SK-N-MC (cell line): ENCODE measurements at places on chromosomes 11 and 22.

GRCh38 chr11:57311109-57311936 is 13.4 kb downstream of the TNKS1BP1 start:
- DNase-seq = no peak

DNA sequence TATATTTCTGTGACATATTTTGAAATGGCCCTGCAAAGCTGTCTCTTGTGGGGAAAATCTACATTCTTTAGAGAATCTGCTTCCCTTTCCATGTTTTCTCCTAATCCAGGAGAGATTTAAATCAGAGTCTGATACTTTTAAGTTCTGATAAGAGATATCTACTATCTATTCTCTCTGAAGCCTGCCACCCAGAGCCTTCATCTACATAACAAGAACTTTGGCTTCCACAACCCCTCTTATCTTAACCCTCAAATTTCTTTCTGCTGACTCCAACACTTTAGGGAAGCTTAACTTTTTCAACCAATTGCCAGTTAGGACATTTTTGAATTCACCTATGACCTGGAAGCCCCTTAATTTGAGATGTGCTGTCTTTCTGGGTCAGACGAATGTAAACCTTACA is 965.2 kb downstream of the TBC1D22A start:
- no peak for DNase-seq

DNA sequence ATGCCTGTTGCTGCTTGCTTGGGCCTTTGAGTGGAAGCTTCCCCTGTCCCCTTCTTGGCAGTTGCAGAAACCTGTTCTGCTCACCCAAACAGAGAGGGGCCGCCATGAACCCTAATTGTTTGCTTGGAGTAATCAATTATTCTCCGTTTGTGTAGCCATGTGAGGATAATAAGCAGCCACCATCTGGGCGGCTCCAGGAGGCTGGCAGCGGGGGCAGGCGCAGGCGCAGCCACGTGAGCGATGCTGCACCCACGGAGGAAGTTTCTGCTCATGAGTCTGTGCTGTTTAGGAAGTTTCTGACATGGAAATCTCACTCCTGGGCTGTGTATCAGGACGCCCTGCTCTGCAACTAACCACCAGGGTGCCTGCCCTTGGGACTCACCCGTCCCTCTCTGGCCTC is 90.1 kb downstream of the MPPED1 start:
- no peak for DNase-seq

DNA sequence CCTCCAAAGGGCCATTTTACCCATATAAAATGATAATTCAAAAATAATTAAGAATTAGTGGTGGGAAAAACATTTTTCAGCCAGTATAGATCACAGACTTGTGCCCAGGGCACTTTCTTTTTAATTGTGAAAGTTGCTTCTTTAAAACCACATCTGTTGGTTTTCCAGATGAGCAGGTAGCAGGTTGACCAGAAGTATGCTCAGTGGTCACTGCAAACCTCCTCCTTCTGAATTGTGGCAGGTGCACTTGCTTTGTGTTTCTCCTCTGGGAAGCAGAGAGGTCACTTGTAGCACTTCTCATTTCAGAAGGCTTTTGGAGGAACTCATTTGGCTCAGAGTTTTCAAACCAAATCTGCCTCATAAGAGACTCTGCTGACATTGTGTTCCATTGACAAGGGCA is 24.6 kb upstream of the CWF19L2 start:
- DNase-seq = no peak

DNA sequence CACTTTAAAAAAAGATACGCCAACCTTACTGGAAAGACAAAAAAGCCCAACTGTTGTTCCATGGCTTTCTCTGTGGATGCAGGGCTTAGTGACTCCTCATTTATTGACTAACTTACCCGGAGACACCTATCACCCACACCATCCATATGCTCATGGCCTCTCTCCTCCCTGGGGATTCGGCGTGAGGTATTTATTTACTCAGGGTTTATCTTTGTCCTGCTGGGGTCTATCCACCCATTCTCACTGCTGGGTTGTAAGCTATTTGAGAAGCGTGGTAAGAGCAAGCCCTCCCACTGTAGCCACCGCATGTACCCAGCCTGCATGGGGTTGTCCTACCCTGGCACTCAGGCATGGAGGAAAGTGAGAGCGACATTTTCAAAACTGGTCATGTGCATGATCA is 93.6 kb downstream of the NELL1 start:
- no peak for DNase-seq

GRCh38 chr11:67582011-67582410 is 1.6 kb upstream of the GSTP1 start:
- DNase-seq = no peak

DNA sequence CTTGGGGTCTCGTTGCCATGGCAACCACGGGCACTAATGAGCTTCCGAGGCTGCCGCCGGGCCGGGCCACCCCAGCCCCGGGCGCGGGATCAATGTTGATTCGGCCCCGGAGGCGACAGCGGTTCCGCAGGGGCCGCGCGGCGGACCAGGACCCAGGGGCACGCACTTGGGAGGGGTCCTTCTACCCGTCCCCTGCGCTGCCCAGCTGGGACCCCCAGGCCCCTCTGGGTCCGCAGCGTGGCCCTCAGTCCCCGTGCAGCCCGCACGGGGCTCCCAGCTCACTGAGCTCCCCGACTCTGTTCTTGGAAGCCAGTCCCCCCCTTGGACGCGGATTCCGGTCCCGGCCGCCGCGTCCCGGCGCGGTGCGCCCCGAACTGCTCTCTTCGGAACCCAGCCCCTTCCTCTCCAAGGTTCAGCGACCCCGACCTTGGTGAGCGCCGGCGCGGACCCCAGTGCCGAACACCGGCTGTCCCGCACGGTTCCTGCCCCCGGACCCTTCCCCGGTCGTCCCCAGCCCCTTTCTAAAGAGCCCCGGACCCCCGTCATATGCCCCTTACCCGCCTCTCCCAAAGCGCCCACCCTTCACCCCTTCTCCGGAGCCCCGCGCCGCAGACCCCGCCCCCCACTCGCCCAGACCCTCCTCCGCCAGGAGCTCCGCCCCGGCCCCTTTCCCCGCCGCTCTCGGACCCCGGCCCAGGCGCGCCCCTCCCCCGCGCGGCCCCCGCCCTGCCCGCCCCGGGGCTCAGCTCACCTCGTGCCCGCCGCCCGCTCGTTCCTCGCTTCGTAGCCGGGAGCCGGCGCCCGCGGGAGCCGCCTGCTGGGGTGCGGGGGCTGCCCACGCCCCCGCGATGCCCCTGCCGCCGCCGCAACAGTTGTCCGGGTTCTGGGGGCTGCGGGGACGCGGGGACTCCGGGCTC is 18.3 kb upstream of the SHISAL1 start:
- DNase-seq = no peak

DNA sequence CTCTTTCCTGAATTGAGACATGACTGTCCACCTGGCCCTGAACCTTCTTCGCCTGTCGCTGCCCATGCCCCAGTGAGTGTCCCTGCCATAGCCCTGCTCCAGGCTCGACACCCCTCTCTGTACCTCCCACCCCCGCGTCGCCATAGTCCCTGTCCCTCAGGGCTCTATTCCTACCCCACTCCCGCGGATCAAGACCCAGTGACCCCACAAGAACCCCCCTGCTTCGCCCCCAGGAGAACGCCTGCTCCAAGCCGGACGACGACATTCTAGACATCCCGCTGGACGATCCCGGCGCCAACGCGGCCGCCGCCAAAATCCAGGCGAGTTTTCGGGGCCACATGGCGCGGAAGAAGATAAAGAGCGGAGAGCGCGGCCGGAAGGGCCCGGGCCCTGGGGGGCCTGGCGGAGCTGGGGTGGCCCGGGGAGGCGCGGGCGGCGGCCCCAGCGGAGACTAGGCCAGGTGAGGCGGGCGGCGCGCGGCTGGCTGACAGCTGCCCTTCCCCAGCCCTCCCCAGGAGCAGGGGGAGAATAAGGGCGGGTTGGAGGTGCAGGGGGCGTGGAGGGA is 5.6 kb downstream of the NRGN start:
- no peak for DNase-seq

- no peak for DNase-seq
Measured at GRCh38 chr11:5737670-5738392, 1.6 kb downstream of the OR56B1 start.

DNA sequence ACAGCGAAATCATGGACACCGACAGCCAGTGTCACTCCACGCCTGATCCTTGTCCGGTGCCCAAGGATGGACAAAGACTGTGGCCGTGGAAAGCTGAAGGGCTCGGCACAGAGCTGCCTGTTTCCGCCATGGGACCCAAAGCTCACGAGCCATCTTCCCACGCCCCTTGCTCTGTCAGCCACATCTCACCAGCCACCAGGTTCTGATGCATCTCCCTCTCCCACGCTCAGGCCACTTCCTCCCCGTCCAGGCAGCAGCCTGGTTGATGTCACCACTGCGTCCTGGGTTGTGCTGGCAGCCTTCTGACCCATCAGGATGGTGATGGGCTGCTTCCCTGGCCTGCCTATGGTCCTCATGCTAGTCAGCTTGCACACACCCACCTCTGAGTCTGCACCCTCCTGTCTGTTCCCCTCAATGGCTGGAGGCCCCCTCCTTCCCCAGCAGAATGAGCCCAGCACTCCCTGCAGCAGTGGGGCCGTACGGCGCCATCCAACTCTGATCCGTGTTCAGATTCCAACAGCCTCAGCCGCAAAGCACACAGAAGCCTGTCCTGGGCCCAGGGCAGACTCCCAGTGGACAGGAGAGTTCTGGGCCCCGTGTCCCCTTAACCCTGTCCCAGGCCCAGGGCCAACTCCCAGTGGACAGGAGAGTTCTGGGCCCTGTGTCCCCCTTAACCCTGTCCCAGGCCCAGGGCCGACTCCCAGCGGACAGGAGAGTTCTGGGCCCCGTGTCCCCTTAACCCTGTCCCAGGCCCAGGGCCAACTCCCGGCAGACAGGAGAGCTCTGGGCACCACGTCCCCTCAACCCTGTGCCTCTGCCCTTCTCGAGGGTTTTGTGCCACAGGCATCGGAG is 259.5 kb downstream of the BRD1 start:
- DNase-seq = no peak

DNA sequence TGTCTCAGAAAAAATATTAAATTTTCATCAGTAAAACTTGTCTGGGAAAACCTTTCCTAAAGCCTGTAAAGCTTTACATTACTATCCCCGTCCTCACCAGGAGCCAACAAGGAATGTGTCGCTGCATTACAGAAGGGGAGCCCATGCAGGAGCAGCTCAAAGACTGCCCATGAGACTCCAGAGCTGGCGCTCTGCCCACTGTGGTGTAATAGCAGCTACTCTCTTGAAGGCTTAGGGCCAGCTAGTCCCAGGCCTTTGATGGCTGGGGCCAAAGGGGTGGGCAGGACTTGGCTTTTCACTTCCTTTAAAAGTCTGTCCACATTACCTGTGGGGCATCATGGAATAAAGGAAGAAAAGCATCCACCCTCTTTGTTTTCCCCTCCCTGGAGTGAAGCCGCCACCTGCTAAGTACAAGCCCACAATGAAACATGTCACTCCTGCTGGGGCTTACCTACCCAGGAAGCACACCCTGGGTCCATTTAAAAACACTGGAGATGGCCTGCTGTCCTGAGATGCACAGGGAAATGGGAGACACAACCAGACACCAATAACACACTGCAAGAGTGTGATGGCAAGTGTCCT is 150.7 kb downstream of the ADAMTS15 start:
- no peak for DNase-seq

DNA sequence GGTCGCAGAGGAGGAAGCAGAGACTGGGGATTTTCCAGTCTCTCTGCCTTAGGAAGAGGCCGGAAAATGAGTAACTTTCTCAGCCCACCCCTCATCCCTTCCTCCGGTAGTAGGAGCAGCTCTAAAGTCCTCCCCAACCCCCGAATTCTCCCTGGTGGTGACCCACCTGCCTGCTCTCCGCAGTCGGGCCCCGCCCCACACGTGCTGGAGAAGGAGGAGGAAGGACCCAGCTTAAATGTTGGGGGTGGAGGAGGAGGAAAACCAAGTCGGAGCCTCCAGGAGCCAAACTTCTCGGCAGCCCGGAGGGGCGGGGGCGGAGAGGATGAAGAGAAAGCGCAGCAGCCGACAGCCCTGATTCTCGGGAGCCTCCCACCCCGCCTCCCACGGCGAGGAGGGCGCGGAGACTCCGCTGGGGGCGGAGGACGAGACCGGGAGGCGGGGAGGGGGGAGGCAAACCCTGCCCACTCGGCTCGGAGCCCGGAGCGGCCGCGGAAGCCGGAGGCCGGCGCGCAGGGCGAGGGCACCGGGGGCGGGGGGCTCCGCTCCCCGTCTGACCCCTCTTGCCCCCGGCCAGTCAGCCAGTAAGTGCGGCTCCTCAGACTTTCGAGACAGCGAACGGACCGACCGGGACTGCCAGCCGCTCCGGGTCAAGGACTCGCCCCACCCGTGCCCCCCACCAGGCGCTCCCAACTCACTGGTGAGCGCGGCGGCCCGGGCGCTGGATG is at the start of gene TPBGL:
Gene TPBGL, plus strand, starts transcription at position 464 of the 725 bp plus-strand sequence. CDS start 276 bp downstream, outside the sequence.
- DNase-seq = no peak

- no peak for DNase-seq
Measured at GRCh38 chr11:30585125-30585891, 845 bp downstream of the MPPED2 start.

DNA sequence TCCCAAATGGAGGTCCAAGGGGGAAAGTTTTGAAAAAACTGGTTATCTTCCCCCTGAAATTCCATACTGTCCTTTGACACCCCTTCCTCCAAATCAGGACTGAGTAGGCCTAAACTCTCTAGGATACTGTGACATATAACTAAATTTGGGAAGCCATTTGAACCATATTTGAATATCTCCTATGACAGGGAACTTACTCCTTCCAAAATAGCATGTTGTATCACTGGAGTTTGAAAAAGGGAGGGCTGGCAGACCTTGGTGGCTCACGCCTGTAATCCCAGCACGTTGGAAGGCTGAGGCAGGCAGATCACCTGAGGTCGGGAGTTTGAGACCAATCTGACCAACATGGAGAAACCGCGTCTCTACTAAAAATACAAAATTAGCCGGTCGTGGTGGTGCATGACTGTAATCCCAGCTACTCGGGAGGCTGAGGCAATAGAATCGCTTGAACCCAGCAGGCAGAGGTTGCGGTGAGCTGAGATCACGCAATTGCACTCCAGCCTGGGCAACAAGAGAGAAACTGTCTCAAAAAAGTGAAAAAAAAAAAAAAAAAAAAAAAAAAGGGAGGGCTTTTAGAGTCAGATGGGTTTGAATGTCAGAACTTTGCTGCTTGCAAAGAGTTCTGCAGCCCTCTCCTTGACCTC is 42.4 kb downstream of the PIK3C2A start:
- DNase-seq = no peak

DNA sequence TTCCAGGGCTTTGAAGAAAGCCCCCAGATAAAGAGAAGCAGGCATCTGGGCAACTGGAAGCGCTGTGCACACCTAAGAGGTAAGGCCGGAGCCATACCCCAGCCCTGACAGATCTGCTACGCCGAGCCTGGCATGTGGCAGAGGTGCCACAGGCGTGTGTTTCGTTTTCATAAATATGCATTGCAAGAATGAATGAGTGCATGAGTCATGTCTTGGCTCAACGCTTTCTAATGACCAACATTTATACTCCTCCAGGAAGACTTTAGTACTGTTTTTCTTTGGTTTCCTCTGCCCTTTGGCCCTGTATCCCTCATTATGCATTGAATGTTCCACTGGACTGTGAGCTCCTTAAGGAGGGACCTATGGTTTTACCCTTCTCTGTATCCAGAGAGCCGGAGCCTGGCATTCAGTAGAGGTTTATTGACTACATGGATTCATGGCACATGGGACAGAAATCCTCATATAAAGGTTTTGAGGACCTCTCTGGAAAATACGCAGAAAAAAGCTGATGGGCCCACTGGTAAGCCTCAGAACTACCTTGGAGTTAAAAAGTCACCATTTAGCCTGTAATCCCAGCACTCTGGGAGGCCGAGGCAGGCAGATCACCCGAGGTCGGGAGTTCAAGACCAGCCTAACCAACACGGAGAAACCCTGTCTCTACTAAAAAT is 38.9 kb upstream of the CSNK2A3 start:
- no peak for DNase-seq
